GM23248 (cell line): ENCODE measurements at places on chromosomes 12 and 14. TPM values are rescaled to one million over a fixed set of nuclear protein-coding genes. Genes with fewer than 3 reads are reported as not detected.

Gene CCDC184
- 1.0 and 1.7 TPM in 2 replicates for total RNA-seq

Gene NEDD1
- total RNA-seq = 54.3 and 62.0 TPM in 2 replicates

Gene PLEKHD1
- not detected in 2 replicates for total RNA-seq

Gene TGM1
- total RNA-seq = 0.25 and 1.3 TPM in 2 replicates

Gene CLEC6A
- not detected in 2 replicates for total RNA-seq

Gene SLC25A21
- total RNA-seq = not detected in 2 replicates

Gene SMCO2
- total RNA-seq = not detected in 2 replicates

Gene GALNT9
- 1.4 and 1.5 TPM in 2 replicates for total RNA-seq

Gene TRPV4
- total RNA-seq = 0.65 and 1.6 TPM in 2 replicates

Gene PLBD1
- 0.51 and 0.65 TPM in 2 replicates for total RNA-seq

- DNase-seq = peak; percentile 78
Measured at GRCh38 chr14:78005325-78005724, 164.8 kb upstream of the NRXN3 start.

GRCh38 chr12:127909041-127909440, 357.9 kb upstream of the TMEM132C start:
- peak; percentile 26 for DNase-seq

DNA sequence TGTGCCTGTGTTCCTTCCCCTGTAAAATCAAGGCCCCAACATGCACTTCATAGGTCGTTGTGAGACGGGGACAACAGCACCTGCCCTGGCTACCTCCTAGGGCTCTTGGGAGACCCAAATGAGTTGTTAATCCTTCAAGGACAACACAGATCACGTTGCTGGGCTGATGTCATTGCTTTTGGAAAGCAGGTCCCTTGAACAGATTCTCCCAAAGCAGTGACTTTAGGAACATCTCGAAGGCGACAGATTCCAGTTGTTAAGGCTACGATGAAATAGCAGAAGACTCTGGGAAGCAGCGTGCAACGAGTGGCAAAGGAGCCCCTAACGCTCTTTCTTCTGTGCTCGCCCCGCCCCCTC, 26.2 kb upstream of the MAP1LC3B2 start:
- no peak for DNase-seq

- DNase-seq = no peak
Measured at GRCh38 chr12:131075194-131075593, 121.5 kb downstream of the ADGRD1 start.

DNA sequence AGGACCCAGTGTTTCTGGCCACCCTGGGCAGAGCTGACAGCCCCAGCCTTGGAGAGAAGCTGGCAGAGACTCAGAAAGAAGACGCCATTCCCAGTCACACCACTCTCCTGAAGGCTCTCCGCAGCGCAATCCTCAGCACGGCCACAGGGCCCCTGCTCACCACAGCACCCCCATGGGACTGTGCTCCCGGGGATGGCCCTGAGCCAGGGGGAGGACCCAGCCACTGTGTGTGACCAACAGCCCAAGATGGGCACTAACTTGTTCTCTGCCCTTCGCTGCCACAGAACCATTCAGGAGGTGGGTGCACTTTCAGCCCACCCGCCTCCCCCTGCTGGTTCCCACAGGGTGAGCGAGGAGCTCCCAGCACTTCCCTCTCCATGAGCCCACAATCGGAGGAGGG, 57.1 kb downstream of the CCNK start:
- DNase-seq = no peak

- DNase-seq = peak; percentile 64
Measured at GRCh38 chr14:91154851-91155625, 41.2 kb downstream of the DGLUCY start.

DNA sequence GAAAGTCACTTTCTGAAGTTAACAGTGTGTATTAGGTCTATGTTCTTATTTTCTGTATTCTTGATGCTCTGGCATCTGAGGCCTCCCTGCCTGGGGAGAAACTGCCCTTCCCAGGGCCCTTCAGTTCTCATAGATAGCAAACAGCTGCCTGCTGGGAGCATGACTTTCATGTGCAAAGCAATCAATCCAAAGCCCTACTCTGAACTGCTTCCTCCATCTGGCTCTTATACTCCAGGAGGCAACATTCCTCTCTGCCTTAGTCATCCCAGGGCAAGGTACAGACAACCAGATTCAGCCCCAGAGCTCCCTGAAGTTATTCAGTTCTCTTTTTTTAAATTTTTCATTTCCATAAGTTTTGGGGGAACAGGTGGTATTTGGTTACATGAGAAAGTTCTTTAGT, 41.7 kb upstream of the RIN3 start:
- DNase-seq = peak; percentile 69

DNA sequence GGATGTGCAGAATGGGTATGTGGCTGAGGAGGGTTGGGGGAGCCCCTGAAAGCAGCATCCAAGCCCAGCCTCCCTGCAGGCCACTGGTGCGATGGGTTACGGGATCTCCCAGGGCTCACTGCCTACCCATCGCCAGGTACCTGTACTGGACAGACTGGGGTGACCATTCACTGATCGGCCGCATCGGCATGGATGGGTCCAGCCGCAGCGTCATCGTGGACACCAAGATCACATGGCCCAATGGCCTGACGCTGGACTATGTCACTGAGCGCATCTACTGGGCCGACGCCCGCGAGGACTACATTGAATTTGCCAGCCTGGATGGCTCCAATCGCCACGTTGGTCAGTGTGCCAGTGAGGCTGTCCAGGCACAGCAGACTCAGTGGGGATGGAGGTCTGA, 18.3 kb upstream of the NXPH4 start:
- no peak for DNase-seq

DNA sequence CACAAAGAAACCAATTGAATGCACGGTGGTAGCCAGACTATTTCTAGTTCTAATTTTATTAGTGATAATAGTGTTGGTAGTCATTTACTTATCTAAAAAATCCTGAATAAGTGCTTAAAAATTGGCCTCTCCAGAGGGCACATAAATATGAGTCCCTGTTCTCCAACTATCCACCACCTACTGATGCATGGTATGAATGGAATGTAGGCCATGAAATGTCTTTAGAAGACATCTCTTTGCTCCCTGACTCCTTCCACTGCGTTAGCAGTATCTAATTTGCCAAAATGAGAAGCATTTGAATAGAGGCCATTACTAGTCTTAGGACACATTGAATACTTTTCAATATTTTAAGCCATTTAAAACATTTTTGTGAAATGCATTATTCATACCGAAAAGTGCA, 261.7 kb downstream of the LRFN5 start:
- peak; percentile 42 for DNase-seq

GRCh38 chr12:91052026-91052425, 5.8 kb downstream of the KERA start:
- DNase-seq = no peak

DNA sequence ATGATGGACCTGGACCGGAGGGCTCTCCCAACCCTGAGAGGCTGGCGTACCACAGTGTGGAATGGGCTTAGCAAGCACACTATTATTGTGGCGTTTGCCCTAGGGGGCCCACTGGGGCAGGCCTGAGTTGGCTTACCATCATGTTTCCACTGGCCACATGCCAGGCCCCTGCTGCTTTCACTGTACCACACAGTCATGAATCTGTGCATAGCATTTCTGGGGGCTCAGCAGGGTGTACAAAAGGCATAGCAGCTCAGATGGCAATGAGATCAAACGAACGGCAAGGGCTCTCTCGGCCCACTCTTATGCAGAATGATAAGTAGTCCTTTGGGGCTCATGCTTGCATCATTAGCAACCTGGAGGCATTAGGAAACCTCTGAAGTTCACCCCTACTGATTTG, 137.0 kb upstream of the HIF1A start:
- no peak for DNase-seq

DNA sequence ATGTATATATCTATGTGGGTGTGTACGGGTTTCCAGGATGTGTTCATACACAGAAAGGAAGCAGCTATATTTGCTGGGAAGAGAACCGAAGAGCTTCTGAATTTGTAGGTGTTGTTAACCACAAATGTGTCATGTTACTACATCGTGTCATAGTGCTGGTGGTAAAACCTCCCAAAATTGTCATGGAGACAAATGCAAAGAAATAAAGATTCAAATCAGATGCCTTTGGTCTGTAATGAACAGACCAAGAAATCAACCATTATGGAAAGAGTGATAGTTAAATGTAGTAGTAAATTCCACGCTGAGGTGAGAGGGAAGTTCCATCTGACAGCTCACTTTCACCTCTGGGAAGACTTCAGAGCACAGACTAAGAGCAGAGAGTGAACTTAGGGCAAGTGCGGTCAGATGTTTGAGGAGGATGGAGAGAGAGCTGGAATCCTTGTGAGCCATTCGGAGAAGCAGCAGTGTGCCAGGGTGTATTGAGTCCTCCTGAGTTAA, 487.5 kb downstream of the TMEM121 start:
- DNase-seq = no peak

DNA sequence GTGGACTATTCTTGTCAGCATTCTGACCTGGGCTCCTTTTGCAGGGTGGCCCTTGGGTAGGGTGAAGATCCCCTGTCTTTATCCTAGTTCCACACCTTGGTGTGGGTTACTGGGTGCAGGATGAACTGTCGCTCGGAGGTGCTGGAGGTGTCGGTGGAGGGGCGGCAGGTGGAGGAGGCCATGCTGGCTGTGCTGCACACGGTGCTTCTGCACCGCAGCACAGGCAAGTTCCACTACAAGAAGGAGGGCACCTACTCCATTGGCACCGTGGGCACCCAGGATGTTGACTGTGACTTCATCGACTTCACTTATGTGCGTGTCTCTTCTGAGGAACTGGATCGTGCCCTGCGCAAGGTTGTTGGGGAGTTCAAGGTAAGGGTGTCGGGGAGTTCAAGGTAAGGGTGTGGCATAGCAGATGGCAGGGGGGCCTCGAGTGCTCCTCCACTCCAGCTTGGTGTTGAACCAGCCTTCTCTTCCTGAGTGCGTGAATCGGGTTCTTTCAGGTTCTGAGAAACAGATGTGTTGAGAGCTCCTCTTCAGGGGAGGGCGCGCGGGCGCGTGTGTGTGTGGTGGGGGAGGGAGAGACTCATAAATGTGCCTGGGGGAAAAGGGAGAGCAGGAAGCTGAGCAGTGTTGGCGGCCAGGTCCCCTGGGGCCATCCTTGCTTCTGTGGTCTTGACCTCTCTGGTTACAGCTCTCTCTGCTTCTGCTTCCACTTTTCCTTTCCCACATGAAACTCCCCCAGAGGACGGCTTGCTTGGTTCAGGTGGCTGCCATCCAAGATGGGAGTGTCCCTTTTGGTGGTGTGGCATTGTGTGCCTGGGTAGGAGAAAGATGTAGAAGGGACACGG, 4.0 kb downstream of the ATG101 start:
- peak; percentile 77 for DNase-seq

GRCh38 chr14:104096751-104097700, 11.5 kb downstream of the ASPG start:
- DNase-seq = peak; percentile 16

DNA sequence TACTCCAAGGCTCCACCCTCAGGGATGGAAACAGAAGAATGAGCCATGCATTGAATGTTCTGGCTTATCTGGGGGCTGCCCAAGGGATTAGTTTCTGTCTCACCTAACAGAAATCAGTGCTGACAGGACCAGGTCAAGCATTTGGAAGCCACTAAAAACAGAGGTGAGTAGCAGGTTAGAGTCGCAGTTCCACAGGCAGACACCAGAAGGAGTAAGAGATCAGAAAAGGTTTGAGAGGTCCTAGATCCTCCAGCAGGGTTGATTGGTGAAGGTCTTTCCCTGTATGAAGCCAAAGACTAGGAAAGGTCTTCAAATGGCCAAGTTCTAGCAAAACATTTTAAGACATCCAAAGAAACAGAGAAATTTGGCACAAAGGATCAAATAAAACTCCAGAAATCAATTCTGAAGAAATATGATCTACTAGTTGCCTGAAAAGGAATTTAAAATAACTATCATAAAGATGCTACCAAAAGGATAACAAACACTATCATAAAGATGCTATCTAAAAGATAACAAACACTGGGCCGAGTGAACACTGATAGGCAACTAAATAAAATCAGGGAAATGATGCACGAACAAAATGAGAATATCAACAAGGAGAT, 19.5 kb upstream of the TTC9 start:
- peak; percentile 53 for DNase-seq

- DNase-seq = peak; percentile 80
Measured at GRCh38 chr14:59358102-59358501, 107.1 kb downstream of the GPR135 start.

DNA sequence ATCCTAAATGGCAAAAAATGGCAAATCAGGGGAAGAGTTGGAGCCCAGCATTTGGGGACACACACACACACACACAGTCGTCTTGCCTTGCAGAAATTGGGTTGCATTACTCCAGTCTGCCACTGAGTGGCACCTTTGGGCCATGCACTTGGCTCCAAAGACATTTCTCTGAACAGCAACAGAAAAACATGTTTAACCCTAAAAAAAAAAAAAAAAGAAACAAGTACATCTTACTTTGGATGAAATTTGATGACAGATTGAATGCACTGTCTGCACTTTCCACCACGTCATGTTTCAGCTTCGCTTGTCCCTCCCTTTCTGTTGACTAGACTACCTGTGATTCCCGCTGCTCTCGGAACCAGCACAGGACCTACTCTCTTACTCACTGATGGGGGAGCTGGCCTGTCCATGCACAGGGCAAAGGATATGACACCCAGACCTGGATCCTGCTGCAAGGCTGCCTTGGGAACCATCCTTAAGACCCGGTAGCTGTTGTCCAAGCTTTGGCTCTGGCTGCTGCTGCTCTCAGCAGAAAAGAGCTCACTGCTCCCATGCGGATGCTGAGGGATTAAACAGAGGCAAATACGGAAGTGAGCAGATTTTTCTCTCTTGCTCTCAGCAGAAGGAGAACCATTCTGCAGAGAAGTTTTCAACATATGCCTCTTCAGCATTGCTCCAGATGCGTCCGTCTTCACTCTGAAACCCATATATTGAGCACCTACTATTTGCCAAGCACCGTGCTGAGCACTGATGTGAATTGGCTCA, 376.8 kb downstream of the DPF3 start:
- peak; percentile 85 for DNase-seq

GRCh38 chr12:3668479-3669165, 84.3 kb downstream of the CRACR2A start:
- no peak for DNase-seq

DNA sequence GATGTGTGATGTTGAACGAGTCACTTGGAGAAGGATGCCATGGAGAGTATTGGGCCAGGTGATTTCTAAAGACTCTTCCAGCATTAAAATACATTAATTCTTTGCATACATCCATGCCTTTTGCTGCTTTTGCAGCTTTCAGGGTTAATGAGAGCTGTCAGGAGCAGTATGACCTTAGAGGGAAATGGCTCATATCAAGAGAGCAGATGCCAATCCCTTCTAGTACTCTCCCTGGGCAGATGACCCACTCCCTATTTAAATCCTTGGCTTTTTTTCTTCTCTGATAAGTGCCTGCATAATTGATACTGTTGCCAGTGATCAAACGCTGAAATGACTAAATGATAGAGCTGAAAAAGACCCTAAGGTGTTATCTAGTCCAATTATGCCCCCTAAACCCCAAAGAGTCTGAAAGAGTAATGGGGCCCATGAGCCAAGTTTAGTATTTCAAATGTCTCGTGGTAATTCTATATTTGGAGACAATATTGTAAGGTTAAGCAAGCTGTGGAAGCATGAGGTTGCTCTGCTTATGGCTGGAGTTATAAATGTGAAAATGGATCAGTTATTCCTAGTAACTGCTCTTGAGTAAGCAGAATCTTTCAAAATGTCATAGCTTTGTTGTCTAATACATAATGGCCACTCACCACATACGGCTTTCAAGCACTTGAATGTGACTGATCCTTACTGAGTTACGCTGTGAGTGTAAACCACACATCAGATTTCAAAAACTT, 137.3 kb downstream of the ETV6 start:
- DNase-seq = no peak

GRCh38 chr14:67137744-67138371, 51.4 kb upstream of the GARIN2 start:
- peak; percentile 49 for DNase-seq

GRCh38 chr14:57319636-57320192, 50.9 kb downstream of the AP5M1 start:
- peak; percentile 2 for DNase-seq

GRCh38 chr12:57127101-57127725, 1.1 kb upstream of the LRP1 start:
- DNase-seq = peak; percentile 70
